ENCODE measurements at places on chromosomes 4 and X. TPM values are rescaled to one million over a fixed set of nuclear protein-coding genes. Genes with fewer than 3 reads are reported as not detected.

DNAAF6 gene
- not detected for total RNA-seq

MAGED4 gene
- total RNA-seq: 0.96 TPM

KIAA1210 gene
- total RNA-seq: not detected

SCD5 gene
- total RNA-seq: 1.6 TPM

TMEM35A gene
- not detected for total RNA-seq

MAGIX gene
- total RNA-seq: 0.93 TPM

DNA sequence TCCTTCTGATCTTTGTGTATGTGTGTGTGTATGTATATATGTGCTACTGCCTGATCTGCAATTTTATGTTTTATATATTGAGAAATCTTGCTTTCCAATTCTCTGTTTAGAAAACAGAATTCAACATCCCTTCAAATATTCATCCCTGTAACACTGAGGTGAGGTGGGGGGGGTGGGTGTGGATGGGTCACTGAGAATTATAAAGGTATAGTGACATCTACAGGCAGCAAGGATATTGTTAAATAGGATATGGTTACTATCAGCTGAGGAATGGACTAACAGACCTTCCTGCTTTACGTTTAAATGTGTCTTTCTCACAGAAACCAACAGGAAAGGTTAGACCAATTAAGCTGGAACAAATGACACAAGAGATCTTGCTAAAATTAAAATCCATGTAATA lies 19.0 kb upstream of the MAGEB2 start:
- no peak for DNase-seq

DNA sequence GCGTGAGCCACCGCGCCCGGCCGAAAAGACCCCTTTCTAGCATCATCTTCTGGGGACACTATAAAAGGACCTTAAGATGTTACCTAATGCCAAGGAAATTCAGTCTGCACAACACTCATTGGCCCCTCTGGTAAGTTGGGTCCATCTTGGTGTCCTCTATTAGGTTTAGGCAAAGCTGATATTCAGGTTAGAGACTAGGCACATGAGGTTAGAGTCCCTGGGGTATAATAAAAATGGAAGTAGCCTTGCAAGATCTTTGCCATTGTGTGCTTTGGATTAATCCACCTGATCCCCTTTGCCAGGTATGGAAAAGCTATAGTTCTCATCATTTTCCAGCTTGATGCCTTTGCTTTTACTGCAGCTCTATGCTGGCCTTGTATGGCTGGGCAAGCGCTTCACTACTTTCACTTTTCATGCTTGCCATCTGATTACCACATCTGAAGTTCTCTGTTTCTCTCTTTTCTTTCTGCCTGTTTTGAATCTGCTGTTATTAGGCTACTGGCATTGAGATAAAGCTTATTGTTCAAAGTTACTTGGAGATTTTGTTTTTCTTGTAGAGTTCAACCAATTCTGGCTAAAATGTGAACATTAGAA lies 5.4 kb upstream of the ADH4 start:
- no peak for DNase-seq

DNA sequence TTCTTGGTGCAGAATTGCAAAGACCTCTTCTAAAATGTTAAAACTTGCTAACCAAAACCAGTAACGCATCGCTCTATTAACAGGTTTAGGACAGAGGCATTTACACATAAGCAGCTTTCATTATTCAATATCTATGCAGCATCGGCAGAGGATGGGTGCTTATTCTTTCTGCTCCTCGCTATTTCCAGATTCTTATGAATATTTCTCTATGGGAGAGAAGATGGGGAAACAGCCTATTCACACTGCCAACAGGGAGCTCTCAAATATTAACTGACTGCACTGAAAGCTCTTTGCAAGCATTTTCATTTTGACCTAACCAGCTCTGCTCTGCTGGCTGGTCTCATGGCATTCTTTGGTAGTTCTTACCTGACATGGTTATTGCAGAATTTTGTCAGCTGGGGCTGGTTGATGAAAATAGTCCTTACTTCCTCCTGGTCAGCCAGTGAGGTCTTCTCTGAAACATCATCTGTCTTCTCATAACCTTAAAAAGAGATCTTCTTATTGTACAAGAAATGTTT lies 30.2 kb downstream of the ATP8A1 start:
- no peak for DNase-seq

DNA sequence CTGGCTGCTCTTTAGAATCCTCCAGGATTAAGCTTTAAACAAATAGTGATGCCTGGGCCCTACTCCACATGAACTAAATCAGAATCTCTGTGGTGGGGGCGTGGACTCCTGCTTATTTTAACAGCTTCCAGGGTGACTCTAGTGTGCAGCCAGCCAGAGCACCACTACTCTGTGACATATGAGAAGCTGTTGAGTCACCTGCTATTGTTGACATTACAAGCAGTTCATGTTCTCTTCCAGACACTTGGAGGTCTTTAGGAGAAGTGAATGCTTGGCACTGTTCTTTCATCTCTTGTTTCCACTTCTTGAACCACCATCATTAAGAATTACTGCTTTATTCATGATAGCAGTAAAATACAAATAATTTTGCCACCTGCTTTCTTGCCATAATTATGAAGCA lies 426 bp upstream of the C4orf51 start:
- DNase-seq: no peak

DNA sequence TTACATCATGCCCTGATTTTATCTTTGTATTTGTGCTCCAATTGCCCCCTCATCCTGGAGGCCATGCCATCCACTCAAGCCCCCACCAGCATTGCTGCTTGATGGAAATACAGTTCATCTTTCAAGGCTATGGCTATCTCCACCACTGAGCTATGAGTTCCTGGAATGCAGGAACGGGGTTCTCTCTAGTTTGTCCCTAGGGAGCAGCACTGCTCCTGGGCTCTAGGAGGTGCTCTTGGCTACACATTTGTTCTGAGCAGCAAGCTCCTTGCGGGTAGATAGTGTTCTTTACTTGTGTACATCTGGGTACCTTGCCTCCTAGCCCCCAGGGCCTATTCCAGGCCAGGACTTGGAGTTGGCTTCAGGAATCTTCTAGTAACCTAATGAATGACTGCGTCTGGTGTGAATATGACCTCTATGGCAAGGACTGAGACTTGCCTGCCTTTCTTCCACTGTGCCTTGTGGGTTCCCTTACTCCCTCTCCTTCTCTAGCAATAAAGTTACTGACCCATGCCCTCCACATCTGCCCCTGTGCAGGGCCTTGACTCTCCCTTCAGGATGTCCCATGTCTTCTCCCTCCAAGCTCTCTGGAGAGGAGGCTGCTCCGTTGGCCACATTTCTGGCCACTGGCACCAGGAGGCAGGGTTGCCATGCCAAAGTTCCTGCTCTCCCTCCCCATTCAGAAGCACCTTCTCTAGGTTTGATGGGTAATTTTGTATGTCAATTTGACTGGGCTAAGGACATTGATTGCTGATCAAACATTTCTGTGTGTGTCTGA lies 7.6 kb downstream of the CITED1 start:
- DNase-seq: no peak

- no peak for DNase-seq
Measured at GRCh38 chr4:126898815-126899214, 733.9 kb upstream of the INTU start.

- DNase-seq: no peak
Measured at GRCh38 chrX:77346859-77347258, 100.3 kb upstream of the FGF16 start.

DNA sequence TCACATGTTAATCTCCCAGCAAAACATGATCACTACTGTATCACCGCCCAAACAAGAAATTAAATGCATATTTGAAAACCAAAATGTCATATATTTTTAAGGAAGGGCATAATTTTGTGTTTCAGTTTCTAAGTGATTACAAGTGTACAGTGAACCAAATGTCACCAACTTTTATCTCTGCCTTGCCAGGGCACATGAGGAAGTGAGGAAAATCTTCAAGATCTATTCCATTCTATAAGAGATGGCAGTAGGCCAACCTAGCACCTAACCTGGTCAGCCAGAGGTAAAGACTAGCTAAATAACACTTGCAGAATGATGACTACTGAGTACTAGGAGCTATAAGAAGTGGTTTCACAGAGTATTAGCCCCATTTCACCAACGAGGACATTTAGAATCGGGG lies 107.2 kb downstream of the ATP11C start:
- no peak for DNase-seq

DNA sequence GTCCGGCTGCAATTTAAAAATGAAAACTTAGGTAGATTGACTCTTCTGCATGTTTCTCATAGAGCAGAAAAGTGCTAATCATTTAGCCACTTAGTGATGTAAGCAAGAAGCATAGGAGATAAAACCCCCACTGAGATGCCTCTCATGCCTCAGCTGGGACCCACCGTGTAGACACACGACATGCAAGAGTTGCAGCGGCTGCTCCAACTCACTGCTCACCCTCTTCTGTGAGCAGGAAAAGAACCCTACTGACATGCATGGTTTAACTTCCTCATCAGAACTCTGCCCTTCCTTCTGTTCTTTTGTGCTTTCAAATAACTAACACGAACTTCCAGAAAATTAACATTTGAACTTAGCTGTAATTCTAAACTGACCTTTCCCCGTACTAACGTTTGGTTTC lies 41.0 kb downstream of the MAP7D3 start:
- no peak for DNase-seq
